ENCODE measurements at places on chromosomes 5 and 9.

DNA sequence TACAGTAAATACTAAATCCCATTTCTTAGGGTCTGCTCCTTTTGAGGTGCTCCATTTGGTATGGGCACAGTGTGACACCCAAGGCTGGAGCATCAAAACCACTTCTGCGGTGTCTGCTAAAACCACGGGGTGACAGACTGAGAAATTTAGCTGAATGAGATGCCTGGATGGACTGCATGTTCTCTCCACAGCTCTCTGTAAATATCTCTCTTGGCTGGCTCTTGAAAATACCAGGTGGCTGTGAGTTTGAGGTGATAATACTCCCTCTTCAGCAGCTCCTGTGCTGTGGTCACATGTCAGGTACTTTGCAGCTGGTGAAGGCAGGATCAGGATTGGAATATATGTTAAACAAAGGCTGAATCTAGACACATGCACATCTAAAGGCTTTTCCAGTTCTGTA, 93.7 kb upstream of the SIMC1 start:
- no peak for DNase-seq

DNA sequence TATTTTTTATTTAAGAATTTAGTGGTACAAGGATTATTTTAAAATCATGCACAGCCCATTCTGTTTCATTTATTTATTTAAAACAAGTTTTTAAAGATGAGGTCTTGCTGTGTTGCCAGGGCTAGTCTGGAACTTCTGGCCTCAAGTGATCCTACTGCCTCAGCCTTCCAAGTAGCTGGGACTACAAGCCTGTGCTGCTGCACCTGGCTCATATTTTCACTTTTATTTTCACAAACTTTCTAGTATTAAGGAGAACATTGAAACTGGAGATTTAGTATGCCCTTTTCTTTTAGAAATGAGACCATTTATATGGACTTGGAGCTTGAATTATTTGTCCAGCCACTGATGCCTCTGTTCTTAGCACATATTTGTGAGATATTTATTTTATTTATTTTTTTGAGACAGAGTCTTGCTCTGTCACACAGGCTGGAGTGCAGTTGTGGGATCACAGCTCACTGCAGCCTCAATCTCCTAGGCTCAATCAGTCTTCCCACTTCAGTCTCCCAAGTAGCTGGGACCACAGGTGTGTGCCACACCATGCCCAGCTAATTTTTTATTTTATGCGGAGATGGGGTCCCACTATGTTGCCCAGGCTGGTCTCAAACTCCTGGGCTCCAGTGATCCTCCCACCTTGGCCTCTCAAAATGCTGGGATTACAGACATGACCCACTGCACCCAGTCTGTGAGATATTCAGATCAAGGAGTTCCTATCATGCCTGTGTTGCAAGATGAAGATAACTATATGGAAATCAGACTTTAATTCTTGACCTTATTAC, 7.4 kb downstream of the DMXL1 start:
- no peak for DNase-seq

DNA sequence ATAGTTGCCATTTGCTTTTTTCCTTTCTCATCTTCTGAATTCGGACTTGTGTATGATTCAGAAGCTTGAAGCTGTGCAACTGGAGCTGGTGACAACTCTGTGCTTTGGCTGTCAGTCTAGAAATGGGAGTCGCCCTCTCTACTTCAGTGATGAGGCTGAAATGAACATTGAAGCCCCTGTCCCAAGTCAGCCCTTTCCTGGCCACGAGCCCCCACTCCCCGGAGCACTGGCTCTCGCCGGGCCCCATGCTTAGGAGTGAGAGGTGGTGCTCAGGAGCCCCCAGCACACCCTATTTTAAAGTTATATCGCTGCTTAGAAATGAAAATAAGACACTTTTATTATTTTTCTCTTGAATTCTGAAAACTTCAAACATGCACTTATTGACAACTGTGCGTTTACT, 66.0 kb downstream of the PSMB7 start:
- no peak for DNase-seq

- DNase-seq: peak; percentile 66
These were observed 1.2 kb upstream of the BTF3 start for GRCh38 chr5:73496984-73497457.
